ENCODE measurements at places on chromosomes 2 and 18. TPM values are rescaled to one million over a fixed set of nuclear protein-coding genes. Genes with fewer than 3 reads are reported as not detected.

GRCh38 chr18:56083523-56084287 lies 495.7 kb upstream of the TCF4 start:
- no peak for DNase-seq

DNA sequence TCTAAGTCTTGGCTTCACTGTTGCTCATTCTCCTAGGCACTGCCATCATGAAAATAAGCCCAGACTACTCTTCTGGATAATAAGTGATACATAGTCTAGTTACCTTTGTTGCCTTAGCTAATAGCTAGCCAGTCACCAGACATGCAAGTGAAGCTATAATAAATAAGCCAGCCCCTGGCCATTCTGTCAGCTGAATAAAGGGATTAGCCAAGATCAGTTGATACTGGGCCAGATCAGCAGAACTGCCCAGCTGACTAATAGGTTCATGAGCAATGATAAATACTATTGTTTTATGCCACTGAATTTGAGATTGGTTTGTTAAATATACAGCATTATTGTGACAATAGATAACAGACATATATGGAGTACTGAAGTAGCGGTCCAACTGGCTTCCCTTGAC lies 8.0 kb upstream of the C2orf69 start:
- DNase-seq, result no peak

- peak; percentile 81 for DNase-seq
These were observed 176.9 kb upstream of the SMAD7 start for GRCh38 chr18:49127471-49128190.

DNA sequence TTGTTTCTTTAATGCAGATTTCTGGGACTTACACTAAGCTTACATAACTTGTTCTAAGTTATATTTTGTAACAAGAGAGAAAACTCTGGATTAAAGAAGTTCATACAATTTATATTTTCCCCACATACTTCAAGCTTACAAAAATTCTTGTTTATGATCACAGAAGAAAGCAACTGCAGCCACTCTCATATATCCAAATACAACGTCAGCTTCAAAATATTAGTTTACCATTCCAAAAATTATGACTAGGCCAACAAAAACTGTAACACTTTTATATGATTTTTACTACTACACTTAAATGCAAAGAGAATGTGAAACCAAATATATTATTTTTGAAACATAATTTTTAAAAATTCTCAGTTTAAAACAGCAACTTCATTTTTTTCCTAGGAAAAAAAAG lies 30.9 kb downstream of the LPIN2 start:
- DNase-seq, result no peak

DNA sequence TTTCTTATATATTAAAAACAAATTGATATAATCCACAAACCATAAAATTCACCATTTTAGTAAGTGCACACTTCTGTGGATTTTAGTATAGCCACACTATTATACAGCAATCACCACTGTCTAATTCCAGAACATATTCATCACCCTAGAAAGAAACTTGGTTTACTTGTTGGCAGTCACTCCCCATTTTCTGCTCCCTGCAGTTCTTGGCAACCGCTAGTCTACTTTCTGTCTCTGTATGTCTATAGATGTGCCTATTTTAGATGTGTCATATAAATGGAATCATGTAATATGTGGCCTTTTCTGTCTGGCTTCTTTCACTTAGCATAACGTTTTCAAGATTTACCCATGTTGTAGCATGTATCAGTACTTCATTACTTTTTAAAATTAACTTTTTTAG lies 5.7 kb downstream of the CKAP2L start:
- no peak for DNase-seq

- no peak for DNase-seq
These were observed 326.9 kb upstream of the SMIM21 start for GRCh38 chr18:75754433-75754832.

The CFAP53 gene
- 0.42 TPM for total RNA-seq

The GCG gene
- total RNA-seq, result not detected
